ENCODE measurements at places on chromosomes 5 and 9.

DNA sequence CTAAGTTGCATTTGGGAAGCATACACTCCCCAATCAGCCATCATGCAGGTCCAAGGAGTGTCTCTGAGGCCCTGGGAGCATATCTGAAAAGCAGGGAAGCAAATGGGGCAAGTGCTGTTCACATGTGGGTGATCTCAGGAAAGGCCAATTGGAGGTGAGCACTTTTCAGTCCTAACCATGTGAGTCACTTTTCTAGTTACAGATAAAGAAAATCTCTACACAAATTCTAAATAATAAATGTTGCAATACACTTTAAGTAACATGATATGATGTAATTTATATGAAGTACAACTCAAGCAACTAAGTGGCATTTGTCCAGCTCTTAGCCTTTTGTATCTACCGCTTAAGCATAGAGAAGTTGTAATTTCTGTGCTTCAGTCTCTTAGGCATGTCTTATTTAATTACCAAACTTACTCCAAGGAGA lies 18.4 kb downstream of the ADAMTS16 start:
- no peak for DNase-seq

- no peak for DNase-seq
These were observed 793.2 kb upstream of the RGMB start for GRCh38 chr5:97980291-97980690.

DNA sequence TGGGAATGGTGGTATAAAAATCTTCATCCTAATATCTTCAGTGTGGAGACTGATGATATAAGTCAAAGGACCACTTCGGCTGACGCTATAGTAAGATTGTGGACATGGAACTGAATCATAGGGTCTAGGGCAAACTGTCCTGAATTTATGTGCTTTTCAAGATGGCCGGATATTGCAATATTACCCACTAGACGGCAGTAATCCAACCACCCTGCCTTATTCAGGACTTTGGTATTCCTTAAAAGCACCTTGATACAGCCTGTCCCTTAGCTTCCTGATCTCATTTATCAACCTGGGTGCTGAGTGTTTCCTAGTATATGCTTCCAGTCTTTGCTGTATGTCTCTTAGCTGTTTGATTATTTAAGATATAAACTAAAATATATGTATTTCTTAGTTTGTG lies 71.2 kb upstream of the COX7C start:
- DNase-seq: no peak

GRCh38 chr9:112665347-112665746 lies 52.6 kb downstream of the INIP start:
- no peak for DNase-seq

GRCh38 chr5:24621792-24622191 lies 23.0 kb downstream of the CDH10 start:
- DNase-seq: no peak

- DNase-seq: no peak
These were observed 1.4 kb upstream of the COL27A1 start for GRCh38 chr9:114153761-114154599.

GRCh38 chr5:32273821-32274220 lies 38.9 kb downstream of the MTMR12 start:
- no peak for DNase-seq

- no peak for DNase-seq
These were observed 99.7 kb downstream of the GOLPH3 start for GRCh38 chr5:32074401-32074800.

- DNase-seq: no peak
These were observed 22.5 kb downstream of the ARHGEF28 start for GRCh38 chr5:73648515-73648914.

DNA sequence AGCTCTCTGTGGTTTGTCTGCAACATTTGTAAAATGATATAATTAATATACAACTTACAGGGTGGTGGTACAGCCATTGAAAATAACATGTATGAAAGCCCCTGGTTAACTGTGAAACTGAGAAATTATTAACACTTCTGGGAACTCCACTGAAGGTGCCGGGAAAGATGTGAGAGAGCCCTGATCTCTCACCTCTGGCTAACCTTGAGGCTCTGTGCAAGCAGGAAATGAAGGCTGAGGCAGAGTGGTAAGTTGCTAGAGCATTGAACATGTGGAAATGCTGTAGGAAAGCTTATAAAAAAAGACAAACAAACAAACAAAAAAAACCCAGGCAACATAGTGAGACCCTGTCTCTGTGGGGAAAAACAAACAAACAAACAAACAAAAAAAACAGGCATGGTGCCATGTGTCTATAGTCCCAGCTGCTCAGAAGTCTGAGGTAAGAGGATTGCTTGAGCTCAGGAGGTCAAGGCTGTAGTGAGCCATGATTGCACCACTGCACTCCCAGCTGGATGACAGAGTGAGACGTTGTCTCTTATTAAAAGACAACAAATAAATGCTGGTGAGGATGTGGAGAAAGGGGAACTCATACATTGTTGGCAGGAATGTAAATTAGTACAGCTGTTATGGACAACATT lies 7.5 kb downstream of the CATSPER3 start:
- no peak for DNase-seq

DNA sequence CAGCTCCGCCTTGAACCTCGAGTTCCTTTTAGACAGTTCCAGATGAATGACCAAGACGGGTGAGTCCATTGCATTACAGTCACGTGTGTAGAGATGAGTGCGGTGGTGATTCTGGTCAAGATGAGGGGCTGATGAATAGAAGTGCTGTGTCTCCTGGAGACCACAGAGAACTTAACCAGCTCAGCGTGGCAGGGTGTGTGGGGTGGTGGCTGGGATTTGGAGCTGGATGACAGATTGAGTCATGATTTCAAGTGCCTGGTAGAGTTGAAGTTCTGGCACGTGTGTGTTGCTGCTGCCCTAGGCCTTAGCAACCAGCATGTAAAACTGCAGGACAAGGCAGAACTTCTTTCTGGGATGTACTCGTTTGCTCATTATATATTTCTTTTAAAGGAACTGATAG lies 53.3 kb downstream of the PRRC2B start:
- no peak for DNase-seq

- DNase-seq: no peak
These were observed 62.3 kb upstream of the CDK5RAP2 start for GRCh38 chr9:120642129-120642770.

DNA sequence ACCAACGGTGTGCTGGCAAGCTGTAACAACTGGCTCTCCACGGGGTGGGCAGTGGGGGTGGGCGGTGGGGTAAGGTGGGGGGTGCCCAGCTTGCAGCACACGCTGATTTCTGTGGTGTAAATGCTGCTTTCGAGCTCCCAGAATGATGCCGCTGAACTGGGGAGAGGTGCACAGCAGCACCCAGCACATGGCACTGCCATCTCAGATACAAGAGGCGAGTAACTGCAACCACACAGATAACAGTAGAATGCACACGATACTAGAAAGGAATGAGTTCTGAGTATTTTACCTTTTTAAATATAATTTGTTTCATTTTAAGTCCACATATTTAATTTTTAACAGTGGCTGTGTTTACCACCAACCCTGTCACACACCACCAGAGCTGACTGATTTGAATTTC lies 87.9 kb downstream of the SEMA4D start:
- DNase-seq: no peak

GRCh38 chr5:132607095-132607494 lies 50.3 kb downstream of the RAD50 start:
- no peak for DNase-seq

DNA sequence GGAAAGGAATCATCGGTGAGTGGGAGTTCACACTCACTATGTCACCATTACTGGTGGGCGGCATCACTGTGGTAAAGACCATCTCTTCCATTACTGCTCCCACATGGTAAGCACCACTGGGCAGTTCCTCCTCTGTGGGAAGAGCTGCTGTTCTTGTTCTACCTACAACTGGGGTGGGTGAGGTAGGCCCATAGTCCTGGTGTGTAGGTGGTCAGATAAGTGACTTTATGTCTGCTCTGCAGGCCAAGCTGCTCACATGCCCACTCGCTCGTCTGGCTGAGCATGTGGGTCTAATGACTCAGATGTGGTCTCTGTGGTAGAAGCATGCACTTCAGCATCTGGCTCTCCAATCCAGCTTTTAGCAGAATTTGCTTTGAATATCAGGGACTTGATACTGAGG lies 82.9 kb downstream of the TMEM215 start:
- no peak for DNase-seq

DNA sequence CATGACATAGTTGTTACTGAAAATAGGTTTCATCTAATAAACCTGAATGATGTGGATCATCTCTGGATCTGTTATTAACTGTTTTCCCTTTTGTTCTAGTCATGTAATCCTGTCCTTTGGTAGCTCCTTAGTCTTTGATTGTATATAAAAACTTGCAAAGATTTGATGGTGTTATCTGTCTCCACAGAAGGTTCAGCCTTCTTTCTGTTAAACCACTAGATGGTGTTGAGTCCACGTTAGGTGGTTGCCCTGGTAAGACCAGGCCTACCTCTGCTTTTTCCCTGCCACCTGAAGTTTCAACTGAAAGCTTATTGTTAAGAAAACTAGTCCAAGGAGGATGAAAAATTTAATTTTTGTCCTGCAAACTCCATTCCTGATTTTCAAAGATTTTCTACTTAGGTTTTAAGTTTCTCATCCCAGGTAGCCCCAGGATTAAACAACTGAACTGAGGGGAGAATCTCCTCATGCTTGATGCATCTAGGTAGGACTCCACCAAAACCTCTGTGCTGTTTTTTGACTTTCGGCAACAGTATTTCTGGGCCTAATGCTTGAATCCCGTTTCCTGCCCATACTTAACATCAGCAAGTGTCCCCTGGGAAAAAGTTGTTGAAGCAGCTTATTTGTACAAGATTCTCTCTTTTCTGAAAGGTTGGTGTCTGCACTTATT lies 68.5 kb downstream of the RICTOR start:
- no peak for DNase-seq

DNA sequence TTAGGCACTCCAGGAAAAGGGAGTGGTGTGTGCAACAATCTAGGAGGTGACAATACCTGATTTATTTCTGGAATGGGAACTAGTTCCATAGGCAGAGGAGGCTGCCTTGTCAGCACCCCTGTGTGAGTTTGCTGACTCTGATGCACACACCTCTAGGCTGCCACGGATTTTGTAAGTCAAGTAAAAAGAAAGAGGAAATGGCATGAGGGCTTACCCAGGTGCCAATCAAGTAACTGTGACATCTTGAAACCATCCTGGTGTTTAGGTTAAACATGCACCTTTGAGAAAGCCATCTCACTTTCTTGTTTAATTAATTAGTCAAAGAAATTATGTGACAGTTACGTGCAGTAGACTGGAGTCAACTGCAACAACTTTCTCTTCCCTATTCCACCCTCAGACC lies 32.3 kb upstream of the FAM81B start:
- DNase-seq: no peak

DNA sequence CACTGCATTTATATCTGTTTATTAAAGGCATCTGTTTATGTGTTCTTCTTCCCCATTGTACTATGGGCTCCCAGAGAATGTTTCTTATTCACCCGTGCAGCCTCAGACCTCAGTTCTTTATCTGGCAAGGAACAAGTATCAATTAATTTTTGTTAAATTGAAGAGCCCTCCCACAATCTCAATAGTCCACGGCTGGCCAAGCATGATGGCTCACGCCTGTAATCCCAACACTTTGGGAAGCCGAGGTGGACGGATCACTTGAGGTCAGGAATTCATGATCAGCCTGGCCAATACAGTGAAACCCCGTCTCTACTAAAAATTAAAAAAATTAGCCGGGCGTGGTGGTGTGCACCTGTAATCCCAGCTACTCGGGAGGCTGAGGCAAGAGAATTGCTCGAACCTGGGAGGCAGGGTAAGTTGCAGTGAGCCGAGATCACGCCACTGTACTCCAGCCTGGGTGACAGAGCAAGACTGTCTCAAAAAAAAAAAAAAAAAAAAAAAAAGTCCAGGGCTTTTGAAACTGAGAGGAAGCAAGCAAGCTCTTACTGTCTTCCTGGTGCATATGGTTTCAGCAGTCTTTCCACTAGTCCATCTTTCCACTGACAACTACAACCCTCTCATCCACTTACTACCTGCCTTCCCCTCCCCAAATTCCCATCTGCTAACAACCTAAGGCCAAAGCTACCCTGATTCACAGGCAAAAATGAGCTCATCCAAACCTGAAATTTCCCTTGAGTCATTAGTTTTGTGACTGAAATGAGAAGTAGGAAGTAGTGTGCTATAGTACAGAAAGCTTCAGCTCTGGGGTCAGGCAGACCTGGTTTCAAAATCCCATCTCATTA lies 2.3 kb upstream of the HK3 start:
- DNase-seq: no peak

DNA sequence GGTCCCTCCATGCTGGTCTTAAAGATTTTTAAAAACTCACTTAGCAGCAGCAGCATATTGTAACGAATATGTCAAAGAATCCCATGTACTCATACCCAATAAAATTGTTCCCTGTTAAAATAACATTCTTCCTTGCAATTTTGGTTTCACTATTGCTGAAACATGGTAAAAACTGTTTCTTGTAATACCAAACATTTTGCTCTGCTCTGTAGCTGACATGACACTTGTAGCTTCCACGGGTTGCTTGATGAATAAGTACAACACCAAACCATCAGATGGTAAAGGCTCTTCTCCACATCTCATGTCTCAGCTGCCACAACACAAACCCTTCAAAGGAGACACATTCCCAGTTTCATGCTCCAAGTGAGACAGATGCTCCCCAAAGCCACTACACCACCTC lies 180.7 kb upstream of the PTGER4 start:
- no peak for DNase-seq

GRCh38 chr5:135042595-135042994 lies 8.6 kb upstream of the PITX1 start:
- no peak for DNase-seq

- DNase-seq: peak; percentile 29
These were observed 626 bp upstream of the FST start for GRCh38 chr5:53479590-53480415.

GRCh38 chr5:76941442-76941841 lies 11.4 kb upstream of the CRHBP start:
- DNase-seq: no peak

DNA sequence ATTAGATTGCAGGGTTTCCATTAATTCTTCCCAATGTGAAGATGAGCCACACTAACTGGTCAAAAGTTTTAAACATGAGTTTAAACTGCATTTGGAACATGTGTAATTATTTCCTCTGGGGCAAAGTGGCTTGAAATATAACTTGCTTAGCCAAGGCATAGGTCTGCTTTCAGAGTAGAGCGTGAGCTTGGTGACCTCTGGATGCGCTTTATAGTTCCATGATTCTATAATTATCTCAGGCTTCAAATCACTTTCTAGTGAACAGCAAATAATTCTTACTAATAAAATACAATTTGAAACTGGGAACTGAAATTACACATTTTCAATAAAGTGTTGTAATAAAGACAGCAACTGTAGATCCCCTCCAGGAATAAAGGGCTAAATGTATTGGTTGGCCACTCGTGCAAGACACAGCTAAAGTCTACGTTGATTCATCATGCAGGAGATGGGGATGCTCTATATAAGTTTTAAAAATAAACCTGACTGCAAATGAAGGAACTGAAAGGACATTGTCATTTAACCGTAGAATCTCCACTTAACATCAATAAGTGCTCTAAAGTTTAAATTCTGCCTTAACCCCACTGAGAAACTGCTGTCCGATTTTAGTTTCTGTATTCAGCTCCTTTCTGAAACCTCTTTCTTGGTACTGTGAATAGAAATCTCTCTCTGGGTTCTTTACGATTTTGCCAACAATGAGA lies 460.0 kb downstream of the PSAT1 start:
- DNase-seq: no peak

GRCh38 chr9:127032256-127032655 lies 90.2 kb downstream of the ANGPTL2 start:
- no peak for DNase-seq
